ENCODE measurements at places on chromosomes 2 and 18.

GRCh38 chr2:65539633-65540032 lies 107.2 kb upstream of the SPRED2 start:
- DNase-seq: no peak

GRCh38 chr18:42185486-42185885 lies 230.5 kb downstream of the PIK3C3 start:
- DNase-seq: no peak

- no peak for DNase-seq
Observed at GRCh38 chr2:47277987-47278386, 122.9 kb upstream of the STPG4 start.

- no peak for DNase-seq
Observed at GRCh38 chr2:16270441-16270840, 330.1 kb downstream of the MYCN start.

DNA sequence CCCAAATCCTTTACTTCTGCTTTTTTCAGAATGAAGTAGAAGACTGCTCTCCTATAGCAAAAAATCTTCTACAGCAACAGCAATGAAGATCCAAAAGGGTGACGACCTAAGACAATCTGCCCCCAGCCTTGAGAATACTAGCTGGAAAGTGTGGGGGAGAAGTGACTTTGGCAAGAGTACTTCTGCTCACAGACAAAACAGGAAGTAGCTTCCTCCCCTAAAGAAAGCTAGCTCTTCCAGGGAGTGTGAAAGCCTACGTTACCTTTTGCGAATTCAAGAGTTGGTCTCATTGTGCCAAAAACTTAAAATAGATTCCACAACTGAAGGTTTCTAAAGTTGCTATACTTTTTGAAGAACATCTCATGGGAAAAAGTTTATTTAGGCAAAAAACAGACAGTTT lies 1069.2 kb upstream of the CHAC2 start:
- DNase-seq: no peak

DNA sequence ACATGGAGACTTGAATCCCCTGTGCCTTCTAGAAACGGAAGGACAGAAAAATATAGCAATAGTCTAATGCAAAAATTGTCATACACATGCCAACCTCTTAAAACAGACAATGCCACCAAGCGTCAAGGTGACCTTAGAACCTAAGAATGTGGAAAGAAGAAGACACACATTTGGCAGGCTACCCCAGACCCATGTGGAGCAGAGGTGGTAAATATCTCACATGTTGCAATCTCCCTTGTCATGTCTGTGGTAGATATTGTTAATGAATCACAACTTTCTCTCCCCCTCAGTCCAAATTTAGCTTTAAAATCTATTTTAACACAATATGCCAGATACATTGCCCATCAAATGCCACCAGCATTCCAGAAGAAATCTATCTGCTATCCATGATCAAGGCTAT lies 137.4 kb downstream of the HNMT start:
- DNase-seq: no peak

DNA sequence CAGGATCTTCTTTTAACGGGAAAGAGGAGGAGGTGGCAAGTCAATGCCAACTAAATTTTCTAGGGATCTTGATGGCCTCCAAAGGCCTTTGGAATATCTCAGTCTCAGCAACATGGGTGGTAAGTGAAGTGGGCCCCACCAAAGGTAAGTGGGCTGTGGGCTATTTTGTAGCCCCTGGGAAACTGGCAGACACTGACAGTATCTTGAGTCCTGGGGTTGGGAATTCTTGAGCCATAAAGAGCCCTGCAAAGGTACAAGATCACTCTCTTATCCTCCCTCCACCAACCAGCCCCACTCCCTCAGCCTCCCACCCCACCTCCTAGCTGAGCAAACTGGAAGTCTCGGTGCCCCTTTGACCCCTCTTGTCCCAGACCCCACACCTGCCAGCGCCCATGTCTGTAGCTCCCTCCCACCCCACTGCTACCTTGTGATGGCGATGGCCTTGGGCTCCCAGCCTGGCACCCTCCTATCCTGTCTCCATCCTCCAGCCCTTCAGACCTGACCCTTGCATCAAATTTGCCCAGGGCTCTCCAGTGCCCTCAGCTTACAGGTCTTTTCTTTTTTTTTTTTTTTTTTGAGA lies 8.5 kb downstream of the ATP6V1B1 start:
- no peak for DNase-seq

DNA sequence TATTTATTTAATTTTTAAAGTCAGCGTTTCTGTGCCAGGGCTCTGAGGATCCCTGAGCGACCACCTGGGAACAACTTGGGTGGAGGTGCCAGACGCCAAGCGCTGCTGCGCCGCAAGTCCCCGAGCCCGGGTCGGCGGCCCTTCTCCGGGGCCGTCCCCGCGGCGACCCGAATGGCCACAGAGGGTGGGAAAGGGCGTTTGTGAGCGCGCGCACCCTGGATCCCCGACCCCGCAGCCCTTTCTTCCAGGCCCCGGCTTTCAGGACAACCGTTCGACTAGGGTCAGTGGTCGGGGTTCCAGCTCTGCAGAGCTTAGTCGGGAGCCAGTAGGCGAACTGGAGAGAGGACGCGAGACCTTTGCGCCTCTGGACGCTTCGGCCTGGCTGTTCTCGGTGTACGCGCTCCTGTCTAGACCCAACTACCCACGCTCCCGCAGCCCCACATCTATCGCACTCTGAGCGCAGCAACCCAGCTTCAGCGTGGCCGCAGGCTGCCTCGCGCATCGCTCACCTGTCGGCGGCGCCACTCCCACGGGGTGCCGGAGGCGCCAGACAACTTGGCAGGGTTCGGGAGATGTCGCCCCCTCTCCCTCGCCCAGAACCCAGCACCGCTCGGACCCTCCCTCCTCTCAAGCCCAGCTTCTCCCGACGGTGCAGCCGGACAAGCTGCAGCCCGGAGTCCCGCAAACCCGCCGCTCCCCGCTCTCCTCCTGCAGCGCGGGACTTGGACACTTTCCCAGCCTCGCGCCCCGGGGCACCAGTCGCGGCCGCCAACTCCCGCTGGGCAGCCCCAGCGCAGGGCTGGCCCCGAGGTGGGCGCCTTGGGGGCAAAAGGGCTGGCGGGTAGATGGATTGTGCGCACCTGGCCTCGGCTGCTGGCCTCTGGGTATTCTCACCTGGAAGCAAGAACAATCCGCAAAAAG lies 758 bp downstream of the LYPD1 start:
- DNase-seq: no peak

DNA sequence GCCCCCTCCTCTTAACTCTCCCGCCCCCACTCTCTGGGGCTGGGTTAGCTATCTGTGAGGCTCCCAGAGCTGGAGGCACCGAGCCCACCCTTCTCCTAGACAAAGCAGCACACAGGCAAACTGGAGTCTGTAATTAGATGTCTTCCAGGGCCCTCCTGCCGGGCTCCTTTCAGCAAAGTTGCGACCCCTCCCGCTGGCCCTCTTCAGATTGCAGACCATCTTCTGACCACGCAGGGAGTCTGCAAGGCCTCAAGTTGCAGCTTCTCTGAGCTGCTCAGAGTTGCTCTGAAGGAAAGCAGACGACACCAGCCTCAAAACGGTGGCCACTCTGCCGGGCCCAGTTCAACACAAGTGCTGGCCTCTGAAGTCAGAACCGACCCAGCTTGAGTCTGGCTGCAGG lies 228.4 kb upstream of the COPS8 start:
- DNase-seq: no peak

- DNase-seq: no peak
Observed at GRCh38 chr2:99988599-99988998, 153.8 kb downstream of the AFF3 start.

GRCh38 chr2:217901835-217902378 lies 100.9 kb downstream of the TNS1 start:
- DNase-seq: no peak

DNA sequence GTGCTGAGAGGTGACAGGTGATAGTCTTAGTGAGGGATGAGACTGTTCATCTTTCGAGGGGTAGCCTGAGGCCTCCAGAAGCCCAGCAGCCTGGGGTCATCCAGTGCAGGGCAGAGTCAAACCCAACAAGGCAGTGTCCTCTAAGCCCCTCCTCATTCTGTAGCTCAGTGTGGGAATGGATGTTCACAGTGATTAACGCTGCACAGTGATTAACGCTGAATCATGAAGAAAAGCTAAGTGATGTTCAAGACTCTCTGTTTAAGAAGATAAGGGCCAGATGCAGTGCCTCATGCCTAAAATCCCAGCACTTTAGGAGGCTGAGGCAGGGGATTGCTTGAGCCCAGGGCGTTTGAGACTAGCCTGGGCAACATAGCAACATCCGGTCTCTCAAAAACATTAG lies 56.3 kb upstream of the LAPTM4A start:
- no peak for DNase-seq

DNA sequence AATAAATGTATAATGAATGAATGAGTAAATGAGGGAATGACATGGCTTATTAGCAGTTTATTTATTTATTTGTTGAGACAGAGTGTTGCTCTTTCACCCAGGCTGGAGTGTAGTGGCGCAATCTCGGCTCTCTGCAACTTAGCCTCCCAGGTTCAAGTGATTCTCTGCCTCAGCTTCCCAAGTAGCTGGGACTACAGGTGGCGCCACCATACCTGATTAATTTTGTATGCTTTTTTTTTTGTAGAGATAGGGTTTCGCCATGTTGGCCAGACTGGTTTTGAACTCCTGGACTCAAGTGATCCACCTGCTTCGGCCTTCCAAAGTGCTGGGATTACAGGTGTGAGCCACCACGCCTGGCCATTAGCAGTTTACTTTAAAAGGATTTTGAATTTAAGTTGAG lies 100.3 kb upstream of the CAVIN2 start:
- DNase-seq: no peak

DNA sequence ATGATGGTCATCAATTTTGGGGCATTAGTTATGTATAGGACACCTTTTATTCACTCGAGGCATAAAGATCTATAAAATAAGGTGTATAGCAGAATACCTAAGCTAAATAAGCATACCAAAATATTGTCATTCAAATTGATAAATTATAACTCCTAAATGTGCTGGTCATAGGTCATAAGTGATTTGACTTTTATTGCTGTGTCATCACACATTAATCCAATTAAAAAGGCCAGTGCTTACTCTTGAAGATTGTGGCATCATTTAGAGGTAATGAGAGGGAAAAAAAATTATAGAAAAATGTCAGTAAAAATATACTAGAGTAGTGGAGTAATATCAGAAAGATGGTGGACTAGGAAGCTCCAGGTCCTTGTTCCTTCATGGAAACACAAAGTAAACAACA lies 346.9 kb upstream of the LRRTM1 start:
- no peak for DNase-seq

All from stimulated activated CD8-positive, alpha-beta memory T cell treated with anti-CD3 and anti-CD28 coated beads, Interleukin-4, amount 100 ng/mL, for 1 hour (primary cell).